Activated T-helper 9 cell treated with anti-CD3 and anti-CD28 coated beads, Interleukin-2, amount 50 U/mL, for 16 hours (primary cell): ENCODE measurements at places on chromosomes 3 and 15.
A peak's percentile ranks its signal among the peaks of the same experiment; 100 is the strongest.

- DNase-seq: peak; percentile 21
These were observed 161.8 kb upstream of the TBL1XR1 start for GRCh38 chr3:177358977-177359592.

GRCh38 chr15:34718681-34719665 is 35.8 kb downstream of the GJD2 start:
- no peak for DNase-seq

DNA sequence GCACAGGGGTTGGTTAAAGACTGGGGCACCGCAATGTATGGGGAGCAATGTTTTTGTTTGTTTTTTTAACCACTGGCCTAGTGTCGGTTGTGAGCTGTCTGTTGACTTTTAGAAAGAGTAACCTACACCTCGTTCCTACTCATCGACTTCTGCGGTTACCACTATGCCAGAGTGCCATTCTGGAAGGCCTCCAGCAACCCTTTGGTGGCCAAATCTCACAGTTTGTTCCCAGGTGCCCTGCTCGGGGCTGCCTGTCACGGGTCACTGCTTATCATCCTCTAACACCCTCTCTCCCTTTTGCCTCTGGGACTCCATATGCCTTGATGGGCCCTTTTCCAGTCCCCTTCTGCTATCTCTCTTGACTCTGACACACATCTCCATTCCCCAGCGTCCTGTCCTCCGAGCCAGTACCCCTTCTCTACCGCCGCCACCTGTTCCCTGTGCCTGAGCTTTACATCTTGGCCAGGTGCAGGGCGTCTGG is 290.4 kb upstream of the C2CD4B start:
- no peak for DNase-seq

GRCh38 chr3:187291001-187291511 is 481 bp downstream of the MASP1 start:
- no peak for DNase-seq

DNA sequence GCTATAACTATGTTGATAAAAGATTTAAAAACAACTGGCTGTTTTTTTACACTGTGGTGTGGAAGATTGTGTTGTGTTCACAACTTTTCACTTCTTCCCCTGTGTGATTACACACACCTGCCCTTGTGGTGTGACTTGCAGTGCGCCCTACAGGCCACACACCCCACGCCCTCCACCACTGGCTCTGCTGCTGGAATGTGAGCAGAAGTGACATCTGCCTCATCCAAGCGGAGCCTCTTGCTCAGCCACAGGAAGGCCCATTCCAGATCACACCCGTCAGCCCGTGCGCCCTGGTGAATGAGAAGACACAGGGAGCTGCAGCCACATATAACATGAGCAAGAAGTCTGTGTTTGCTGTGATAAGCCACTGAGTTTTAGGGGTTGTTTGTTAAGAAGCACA is 7.0 kb downstream of the CCR2 start:
- no peak for DNase-seq

DNA sequence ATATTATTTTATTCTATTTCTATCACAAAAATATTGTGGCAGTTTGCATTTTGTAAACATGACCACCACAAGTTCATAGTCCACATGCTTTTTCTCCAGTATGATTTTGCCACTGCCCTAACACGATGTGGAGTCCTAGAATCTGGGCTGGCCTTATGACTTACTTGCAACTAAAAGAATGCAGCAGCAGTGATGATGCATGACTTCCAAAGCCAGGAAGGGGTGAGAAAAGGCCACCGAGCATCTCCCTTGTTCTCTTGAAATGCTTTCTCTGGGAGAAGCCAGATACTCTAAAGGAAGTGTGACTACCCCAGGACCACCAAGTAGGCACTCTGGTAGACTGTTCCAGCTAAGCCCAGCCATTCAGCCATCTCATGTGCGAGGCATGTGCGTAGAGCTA is 191.6 kb upstream of the MRPL3 start:
- no peak for DNase-seq

DNA sequence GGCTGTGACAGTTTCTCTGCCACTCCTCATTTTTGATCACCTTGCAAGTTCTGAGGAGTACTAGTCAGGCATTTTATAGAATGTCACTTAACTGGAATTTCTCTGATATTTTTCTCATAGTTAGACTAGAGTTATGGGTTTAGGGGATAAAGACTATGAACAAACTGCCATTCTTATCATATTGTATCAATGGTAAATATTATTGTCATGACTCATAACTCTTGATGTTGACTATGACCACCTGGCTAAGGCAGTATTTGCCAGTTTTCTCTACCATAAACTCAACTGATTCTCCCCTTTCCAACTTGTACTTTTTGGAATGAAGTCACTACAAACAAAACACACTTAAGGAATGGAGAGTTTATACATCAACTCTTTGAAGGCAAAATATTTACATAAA is 22.7 kb upstream of the OR5K1 start:
- no peak for DNase-seq

DNA sequence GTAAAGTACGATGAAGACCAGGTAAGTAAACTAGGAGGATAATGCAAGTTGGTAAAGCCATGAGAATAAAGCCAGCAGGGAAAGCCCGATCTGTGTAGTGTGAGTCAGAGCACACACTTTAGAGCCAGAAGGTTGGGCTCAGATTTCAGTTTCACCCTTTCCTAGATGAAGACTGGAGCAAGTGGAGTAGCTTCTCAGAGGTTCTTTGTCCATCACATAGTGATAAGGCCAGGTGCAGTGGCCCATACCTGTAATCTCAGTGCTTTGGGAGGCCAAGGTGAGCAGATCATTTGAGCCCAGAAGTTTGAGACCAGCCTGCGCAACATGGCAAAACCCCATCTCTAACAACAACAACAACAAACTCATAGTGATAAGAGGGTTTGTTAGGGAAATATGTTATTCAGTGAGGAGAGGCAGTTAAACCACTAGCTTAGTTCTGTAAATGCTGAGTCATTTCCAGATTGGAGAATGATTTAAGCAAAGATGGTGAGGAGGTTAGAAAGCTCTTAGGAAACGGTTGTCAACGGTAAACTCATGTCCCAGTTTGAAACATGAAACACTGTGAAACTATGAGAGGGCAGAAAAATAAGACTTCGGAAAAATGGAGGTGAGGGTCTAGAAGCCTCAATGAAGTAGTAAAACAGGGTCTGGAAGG is 39.0 kb downstream of the IL12A start:
- DNase-seq: no peak

DNA sequence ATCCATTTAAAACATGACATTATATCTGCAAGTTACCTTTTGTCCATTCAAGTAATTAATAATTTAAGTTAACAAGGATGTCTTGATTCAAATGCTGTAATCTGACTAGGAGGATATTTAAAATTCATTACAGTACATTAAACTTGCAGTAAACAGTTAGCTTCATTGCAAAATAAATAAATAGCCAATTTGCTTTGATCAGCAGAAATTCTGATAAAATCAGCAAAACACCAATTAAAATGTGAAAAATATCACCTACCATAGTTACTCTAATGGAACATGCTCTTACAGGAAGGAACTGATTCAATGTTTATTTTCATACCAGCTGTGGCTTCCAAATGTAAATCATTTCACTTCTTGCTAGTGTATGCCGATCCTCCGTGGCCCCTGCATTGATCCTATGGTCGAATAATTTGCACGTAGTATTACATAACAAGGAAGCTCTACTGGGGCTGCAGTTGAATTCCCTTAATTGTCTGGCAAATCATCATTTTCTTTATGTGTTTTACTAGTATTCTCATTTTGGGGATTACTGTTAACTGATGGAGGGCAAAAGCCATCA is 150.7 kb downstream of the FOXB1 start:
- DNase-seq: no peak

- DNase-seq: no peak
These were observed 24.1 kb downstream of the CGGBP1 start for GRCh38 chr3:88034491-88035275.

- no peak for DNase-seq
These were observed 43.0 kb downstream of the PGPEP1L start for GRCh38 chr15:98964466-98965133.

DNA sequence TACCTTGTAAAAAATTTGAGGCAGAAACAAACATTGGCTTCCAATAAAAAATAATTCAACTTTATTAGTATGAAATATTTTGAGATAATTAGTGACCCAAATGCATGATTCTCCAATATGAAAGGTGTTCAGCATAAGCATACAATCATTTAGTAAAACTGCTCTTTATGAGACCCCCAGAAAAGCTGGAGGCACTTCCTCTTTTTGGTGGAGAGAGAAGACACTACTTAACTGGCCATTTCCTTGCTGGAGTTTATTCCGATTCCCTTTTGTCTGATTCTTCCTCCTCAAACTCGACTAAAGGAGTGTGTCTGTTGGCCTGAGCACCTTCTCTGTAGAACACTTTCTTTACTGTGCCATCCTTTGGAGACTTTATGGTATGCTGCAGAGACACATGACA is 34.8 kb upstream of the DCUN1D1 start:
- DNase-seq: no peak

- no peak for DNase-seq
These were observed 612.8 kb downstream of the MAGI1 start for GRCh38 chr3:65425880-65426279.

- DNase-seq: no peak
These were observed 847.2 kb upstream of the DPPA4 start for GRCh38 chr3:110184536-110184935.

- no peak for DNase-seq
These were observed 155.3 kb upstream of the MBNL1 start for GRCh38 chr3:152113413-152113812.

GRCh38 chr3:86987421-86987715 is 3.6 kb downstream of the VGLL3 start:
- no peak for DNase-seq

- DNase-seq: no peak
These were observed 17.3 kb downstream of the CISH start for GRCh38 chr3:50594253-50594785.

DNA sequence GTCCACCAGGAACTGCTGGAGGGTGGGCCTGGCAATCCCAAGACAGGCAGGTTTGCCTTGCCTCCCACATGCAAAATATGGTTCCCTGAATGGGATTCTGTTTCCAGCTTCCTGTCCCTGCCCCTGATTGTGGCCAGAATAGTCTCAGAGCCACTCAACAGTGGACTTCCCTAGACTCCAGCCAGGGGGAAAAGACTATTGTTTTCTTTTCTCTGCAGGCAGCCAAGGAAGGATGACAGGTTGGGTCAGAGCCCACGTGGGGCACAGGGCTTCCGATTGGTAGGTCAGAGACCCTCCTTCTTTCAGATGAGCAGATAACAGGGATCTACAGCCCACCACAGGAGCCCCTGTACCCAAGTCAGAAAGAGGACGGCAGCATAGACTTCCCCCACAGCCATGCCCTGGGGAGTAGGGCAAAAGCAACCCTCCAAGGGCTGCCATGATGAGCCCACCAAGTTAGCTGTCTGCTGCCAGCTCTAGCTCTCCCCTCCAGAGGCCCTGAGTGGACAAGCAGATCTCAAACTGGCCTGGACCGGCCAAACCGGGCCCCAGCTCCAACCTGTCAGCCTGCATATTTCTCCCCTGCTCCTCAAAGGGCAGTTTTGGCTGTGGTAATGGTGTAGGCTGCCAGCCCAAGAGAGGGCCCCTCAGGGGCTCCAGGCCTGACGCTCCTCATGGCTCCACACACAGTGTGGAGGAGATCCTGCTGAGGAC is 6.4 kb downstream of the TLR9 start:
- DNase-seq: no peak

GRCh38 chr15:59256482-59256881 is 49.8 kb downstream of the LDHAL6B start:
- no peak for DNase-seq
